ENCODE measurements at places on chromosomes 7 and 10. TPM values are rescaled to one million over a fixed set of nuclear protein-coding genes. Genes with fewer than 3 reads are reported as not detected.

GRCh38 chr10:116270126-116270770 lies 2.8 kb downstream of the GFRA1 start:
- DNase-seq = no peak

DNA sequence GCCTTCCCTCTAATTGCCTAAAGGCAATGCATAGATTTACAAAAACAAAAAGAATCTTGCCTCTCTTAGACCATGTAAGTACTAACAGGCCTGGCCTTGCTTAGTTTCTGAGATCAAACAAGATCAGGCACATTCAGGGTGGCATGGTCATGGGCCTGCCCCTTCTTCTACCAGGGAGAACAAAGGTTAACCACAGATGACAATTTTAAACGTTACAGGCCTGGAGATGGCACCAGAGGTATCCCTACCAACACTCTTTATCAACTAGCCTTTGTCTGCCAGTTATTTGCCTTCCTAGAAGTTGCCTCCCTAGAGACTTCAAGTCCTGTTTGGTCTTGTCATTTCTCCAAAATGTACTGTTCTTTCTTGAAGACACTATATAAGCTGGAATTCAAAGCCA lies 252.6 kb downstream of the DOCK4 start:
- DNase-seq = no peak

- peak; percentile 72 for DNase-seq
These were observed 1.2 kb upstream of the COL1A2 start for GRCh38 chr7:94393246-94394108.

- no peak for DNase-seq
These were observed 9.0 kb downstream of the SPOCK2 start for GRCh38 chr10:72079356-72079755.

DNA sequence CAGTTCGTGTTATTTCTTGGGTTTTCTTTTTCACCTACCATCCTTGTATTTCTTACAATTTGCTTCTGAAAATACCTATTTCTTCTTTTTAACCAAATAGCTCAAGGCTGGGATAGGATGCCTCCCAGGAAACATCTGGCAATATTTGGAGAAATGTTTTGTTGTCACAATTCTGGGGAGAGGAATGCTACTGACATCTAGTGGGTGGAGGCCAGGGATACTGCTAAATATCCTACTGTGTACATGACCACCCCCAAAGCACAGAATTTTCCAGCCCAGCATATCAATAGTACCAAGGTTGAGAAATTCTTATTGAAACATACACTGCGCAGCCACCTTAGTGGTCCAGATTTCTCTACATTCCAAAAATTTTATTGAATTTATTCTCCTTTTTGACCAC lies 55.5 kb downstream of the CNTNAP2 start:
- no peak for DNase-seq

GRCh38 chr10:650441-650851 lies 39.0 kb downstream of the DIP2C start:
- no peak for DNase-seq

Gene EN2
- not detected for total RNA-seq

Gene ALOX5
- 62.5 TPM for total RNA-seq

Gene ACSM6
- total RNA-seq = 0.99 TPM

Gene ZNF248
- 21.1 TPM for total RNA-seq

Gene VAX1
- total RNA-seq = not detected

Gene RBP3
- total RNA-seq = not detected

Data from aorta (tissue), 5 donors.